ENCODE measurements at places on chromosomes 5 and 9. TPM values are rescaled to one million over a fixed set of nuclear protein-coding genes. Genes with fewer than 3 reads are reported as not detected.

DNA sequence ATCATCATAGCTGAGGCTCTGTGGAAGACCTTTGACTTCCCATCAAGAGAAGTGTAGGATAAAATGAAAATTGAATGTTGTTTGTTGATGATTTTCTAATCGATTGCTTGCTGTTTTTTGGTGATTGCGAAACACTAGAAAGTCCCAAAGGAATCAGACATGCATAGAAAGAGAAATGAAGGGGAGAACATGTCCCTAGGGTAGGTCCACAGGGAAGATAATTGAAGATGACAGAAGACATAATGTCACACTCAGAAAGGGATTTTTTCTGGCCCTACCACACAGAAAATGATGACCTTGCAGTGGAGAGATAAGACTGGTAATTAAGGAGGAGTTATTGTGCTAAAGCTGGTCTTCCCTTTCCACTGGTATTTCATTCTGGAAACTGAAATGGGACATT, 62.8 kb downstream of the INSYN2B start:
- DNase-seq = no peak

- no peak for DNase-seq
These were observed 92.0 kb upstream of the IRX4 start for GRCh38 chr5:1974501-1975405.

DNA sequence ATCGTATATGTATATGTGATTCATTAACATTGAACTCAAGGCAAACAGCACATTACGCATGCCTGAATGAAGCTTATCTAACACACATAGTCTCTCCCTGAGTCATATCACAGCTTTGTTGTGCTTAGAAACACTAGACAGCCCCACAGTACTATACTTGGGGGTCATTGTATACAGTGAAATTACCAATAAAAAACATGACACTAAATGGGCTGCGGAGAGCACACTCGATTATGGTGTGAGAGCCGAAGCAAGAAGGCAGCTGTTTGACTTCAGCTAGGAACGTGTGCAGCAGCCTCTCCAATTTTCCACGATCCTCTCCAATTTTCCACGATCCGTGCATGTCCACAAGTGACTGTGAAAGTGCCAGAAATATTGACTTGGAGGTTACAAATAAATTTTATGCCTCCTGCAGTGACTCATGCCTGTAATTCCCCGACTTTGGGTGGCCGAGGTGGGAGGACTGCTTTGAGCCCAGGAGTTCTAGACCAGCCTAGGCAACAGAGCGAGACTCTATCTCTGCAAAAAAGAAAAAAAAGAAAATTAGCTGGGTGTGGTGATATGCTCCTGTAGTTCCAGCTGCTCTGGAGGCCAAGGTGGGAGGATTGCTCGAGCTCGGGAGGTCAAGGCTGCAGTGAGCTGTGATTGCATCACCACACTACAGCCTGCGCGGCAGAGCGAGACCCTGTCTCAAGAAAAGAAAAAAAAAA, 102.4 kb downstream of the DAPK1 start:
- DNase-seq = peak; percentile 94

- DNase-seq = no peak
These were observed 16.4 kb downstream of the LMAN2 start for GRCh38 chr5:177334781-177335700.

DNA sequence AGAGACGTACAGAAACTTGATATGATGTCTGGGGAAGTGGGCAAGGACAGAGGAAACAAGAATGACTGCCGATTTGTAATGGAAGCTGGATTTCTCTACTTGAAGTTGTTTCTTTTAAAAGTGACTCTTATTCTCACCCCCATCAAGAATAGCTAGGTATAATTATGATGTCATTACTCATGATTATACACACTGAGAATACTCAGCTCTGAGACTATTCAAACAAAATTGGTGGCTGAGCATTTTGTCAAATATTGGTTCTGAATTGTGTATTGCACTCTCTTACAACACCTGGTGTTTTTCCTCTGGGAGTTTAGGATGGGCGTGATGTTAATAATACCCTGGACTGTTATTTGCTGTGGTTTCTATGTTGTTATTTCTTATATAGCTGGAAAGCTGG, 46.3 kb downstream of the MAST4 start:
- no peak for DNase-seq

GRCh38 chr5:88955403-88955802, 72.4 kb upstream of the MEF2C start:
- no peak for DNase-seq

- no peak for DNase-seq
These were observed 33.5 kb downstream of the SPATA31D1 start for GRCh38 chr9:82022121-82022520.

The ZBED3 gene
- 1.0 TPM for total RNA-seq

DNA sequence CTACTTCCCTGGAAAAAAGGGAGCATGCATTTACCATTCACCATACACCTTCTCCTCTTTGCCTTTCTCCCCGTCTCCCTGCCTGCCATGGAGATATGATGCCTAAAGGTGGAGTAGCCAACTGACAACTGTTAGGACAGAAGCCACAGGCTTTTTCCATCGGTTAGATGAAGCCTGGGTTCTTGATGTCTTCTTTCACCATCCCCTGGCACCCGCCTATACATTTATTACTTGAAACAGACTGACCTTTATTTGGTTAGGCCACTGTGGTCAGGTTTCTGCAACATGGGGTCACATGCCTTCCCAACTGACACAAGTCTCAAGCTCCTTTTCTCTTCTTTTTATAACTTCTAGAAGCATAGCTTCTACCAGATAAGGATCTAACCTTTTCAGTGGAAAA, 7.1 kb downstream of the LCP2 start:
- no peak for DNase-seq

The SNCB gene
- 0.17 TPM for total RNA-seq

The KCNN2 gene
- 0.50 TPM for total RNA-seq

The RLN2 gene
- not detected for total RNA-seq

- no peak for DNase-seq
These were observed 509.0 kb downstream of the KIF4B start for GRCh38 chr5:155522540-155522939.

The MARVELD2 gene
- 1.3 TPM for total RNA-seq

- DNase-seq = no peak
These were observed 5.8 kb downstream of the UNC5A start for GRCh38 chr5:176816043-176816745.

DNA sequence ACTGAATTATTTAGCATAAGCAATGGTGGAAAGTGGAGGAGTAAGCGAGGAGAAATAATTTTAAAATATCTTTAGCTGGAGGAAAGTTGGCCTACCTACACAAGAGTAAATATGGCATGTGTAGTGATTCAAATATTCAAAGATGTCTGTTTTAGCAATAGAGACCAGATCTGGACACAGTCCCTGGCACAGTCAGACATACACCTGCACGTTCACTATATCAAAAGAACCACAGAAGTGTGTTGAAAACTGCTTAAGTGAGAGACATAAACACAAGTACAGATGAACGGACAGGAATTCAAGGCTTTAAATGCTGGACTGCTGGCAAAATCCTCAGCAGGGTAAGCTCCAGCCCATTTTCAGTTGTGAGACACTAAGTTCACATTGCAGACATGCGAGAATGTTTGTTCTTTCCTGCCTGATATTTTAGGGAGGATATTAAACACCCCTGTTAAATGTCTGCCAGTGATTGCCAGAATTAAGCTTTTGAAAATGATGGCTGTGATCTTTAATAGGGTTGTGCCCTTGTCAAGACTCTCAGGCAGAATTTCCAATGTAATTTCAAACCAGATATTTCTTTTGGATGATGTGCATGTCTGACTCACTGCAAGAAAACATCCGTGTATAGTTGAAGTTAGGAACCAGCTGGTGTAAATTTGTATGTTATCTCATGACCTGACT, 810.6 kb downstream of the TLE4 start:
- DNase-seq = peak; percentile 32

DNA sequence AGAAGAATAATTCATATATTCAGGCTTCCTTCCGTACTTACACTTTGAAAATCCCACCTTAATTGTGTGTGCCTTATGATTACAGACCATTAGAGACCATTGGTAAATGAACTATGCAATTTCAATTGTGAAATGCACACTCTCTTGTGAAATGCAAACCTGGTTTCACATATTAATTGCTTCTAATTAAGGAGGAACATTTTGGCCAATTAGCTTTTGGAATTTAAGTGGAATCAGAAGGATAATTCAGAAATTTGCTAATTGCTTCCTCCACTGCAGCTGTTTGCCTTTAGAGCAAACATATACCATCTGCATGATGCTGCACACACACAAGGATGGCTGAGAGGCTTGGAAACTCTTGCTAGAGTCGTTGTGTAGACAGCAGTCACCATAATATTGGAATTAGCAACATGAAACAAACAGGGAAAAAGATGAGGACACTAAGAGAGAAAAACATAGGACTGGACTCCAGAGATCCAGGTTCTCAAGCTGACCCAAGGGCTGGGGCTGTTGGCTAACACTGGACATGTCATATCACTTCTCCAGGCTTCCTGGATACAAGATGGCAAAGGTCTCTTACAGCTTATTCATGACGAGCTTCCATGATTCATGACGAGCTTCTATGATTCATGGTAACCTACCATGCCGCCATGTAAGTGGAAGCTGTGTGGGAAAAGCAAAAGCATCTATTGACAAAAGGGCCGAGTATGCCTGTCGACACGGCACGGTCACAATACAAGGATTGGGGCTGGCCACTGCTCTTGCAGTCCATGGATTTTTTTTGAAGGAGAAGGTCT, 78.0 kb downstream of the PTCH1 start:
- DNase-seq = no peak

DNA sequence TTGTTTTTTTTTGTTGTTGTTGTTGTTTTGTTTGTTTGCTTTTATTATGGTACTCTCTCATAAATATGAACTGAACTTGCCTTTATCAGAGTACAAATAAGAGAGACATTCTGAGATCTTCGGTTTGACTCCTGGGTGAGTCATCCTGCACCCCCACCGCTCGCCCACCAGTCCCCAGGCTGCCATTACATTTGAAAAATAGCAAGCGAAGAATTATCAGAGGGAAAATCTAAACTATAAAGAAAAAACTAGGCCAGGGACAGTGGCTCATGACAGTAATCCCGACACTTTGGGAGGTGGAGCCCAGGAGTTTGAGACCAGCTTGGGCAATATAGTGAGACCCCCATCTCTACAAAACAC, 122.1 kb upstream of the MAP3K1 start:
- no peak for DNase-seq

The FSD1L gene
- total RNA-seq = 6.1 TPM
